ENCODE measurements at places on chromosomes 3 and 15. TPM values are rescaled to one million over a fixed set of nuclear protein-coding genes. Genes with fewer than 3 reads are reported as not detected.

Gene DISP2
- 5.1 TPM for total RNA-seq

Gene UBA7
- total RNA-seq: 139 TPM

Gene RPL22L1
- total RNA-seq: 24.3 TPM

DNA sequence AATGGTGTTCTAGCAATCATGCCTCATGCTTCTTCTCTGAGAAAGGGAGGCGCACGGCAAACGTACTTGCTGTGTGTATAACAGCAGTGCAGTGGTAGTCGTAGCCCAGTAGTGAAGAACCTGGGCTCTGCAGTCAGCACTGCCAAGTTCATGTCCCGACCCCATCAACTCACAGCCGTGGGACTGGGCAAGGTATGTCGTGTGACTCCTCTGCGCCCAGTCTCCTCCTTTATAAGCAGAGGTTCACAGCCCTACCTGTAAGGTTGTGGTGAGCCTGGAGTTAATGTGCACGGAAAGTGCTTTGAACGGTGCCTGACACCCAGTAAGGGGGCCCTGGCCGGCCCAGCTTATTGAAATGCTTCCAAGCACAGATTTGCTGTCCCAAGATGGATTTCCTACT lies 26.6 kb downstream of the EHD4 start:
- no peak for DNase-seq

DNA sequence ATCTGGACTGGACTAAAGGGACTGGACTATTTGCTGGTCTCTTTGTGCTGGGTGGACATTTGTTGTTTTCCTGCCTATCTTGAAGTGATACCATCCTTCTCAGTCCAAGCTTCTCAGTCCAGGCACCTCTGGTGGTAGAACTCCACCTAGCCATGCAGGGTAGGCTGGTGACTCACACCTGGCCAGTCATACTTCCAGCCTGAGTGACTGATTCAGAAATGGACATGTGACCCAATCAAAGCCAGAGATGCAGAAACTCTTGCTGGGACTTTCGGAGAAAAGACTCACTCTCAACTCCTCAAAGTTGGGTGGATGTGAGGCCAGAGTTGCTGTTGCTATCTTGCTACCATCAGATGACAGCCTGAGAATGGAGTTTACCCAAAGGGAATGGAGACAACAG lies 5.6 kb upstream of the ASB14 start:
- no peak for DNase-seq
